Activated naive CD8-positive, alpha-beta T cell treated with anti-CD3 and anti-CD28 coated beads, Interleukin-2, amount 50 U/mL, for 24 hours (primary cell): ENCODE measurements at places on chromosomes 3 and 15.

- peak; percentile 12 for DNase-seq
Observed at GRCh38 chr3:7876741-7877297, 624.8 kb upstream of the LMCD1 start.

DNA sequence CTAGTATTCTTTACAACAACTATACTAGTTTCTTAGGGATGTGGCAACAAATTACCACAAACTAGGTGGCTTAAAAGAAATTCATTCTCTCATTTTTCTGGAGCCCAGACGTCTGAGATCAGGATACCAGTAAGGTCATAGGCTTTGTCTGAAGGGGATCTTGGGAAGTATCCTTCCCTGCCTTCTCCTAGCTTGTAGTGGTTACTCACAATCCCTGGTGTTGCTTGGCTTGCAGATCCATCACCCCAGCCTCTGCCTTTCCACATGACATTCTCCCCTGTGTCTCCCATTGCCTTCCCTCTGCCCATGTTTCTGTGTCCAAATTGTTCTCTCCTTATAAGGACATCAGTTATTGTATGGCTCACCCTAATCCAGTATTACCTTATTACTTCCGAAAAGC is 24.3 kb upstream of the CLDN1 start:
- DNase-seq = no peak

DNA sequence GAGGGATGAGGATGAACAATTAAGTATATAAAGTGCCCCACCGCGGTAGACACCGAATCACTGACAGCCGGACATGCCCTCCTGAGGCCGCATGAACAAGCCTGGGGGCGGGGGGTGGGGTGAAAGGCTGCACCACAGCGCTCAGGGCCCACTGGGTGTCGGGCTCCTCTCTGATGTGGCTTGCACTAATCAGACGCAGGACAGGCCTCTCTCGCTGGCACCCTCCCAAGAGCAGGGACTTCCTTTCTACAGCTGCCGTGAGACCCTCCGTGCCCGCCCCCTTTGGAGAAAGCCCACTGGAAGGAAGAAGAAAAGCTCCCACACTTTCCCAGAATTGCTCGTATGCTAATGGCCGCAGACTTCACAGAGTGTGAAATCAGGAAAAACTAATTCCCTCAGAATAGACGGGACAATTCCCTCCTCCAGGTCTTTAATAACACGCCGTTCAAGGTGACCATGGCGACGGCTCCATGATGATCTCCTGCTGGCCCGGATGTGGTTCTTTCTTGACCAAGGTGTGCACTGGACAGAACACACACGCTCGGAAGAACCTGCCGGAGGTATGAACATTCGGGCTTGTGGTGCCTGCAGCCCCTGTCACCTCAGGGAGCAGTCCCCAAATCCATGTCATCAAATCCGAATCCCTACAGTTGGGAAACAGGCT is 32.0 kb downstream of the IQSEC1 start:
- no peak for DNase-seq

DNA sequence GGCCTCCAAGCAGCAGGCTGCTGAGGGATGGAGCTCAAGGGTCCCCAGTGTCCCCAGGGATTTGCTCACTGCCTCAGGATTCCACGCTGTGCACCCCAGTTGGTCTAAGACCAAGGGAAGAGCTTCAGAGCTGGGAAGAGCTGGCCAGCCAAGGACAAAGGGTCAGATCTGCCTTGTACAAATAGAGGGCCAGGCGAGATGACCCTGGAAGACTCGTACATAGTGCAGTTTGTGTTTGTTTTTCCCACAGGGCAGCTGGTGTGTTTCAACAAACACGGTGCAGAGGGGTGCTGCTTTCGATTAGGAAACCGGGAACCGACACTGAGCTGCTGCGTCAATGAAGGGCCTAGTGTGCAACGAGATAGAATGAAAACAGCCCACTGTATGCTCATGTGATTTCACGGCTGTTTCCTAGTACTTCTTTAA is 56.1 kb upstream of the TRPM1 start:
- DNase-seq = no peak

DNA sequence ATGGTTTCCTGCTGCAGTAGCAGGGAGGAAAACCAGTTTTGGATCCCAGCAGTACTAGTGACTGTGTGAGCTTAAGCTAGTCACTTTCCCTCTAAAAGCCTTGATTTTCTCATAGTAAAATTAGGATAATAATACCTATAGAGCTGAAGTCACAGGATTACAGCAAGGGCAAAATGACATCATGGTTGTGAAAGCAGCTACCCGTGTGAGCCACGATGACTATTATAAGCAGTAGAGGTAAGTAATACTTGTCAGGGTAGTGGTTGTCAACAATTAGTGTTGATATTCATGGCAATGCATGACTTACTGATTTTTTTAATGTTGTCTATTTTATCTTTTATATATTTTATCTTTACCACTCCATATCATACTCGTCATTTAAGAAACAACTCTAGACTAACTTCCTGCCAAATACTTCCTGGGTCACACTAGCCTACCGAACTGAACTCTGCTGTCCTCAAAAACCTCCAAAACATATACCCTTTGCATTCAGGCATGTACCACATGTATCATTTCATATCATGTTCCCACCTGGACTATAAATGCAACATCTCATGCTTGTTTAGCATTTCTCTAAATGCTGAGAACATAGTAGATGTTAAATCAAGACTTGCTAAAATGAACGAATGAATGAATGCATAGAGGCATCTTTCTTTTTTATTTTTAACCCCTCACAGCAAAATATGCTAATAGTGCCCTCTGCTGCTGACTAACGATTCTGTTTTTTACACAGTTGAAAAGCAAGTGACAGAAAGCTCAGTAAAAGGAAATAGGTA is 172.6 kb downstream of the P3H2 start:
- no peak for DNase-seq

DNA sequence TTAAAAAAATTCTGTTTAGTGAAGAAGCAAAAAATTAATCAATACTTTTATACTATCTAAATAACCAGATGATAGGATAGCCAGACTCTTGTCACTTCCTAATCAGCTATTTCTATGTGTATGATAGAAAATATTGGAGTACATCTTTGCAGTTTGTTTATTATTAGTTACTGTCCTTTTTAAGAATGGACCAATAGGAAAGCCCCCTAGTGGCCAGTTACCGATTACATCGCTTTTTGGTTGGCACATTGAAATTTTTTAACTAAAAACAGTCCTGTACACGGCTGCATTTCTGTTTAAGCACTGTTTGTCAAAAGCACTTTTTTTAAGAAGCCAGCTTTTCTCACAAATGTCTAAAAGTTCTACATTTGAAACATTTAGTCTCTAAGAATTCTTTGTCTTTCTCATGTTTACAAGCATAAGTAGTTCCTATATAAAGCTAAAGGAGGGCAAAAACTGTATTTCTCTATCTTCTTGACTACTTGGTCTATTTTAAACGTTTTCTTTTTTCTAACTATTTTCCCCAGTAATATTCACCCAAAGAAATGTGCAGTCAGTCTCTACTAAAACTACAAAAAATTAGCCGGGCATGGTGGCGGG is 253.2 kb upstream of the LRTM1 start:
- DNase-seq = peak; percentile 13
